ENCODE measurements at places on chromosomes 2 and 18.
A peak's percentile ranks its signal among the peaks of the same experiment; 100 is the strongest.

GRCh38 chr2:25082002-25082622 lies 40.2 kb downstream of the EFR3B start:
- no peak for DNase-seq

DNA sequence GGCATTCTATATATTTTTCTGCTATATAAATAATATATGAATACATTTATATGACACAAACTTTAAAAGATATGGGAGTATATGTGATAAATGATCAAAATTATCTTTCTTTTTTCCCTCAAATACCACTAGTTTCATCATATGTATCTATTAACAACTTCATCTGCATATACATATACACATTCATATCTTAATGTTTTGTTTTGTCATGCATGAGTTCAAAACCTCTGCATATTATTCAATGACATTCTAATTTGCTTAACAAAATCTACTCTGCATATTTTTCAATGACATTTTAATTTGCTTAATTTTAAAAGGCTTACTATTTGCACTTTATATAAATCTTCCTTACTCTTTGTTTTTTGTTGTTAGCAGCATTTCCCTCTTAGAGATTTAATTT lies 276.2 kb downstream of the PIK3C3 start:
- no peak for DNase-seq

DNA sequence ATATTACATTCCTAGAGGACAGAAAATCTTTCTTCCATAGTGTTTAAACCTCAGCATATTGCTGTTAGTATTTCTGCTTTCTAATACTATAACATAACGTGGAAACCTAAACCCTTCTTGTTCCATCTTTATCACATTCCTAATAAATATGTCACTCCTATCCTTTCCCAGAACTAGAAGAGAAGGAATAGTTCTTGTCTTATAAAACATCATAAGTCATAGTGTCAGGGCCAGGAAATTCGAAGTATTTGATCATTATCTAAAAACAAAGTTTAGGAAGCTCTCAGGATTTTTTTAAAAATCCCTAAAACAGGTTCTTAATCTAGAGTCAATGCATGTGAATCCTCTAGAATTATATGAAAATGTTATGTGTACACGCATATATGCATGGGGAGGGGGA lies 2.0 kb downstream of the NHEJ1 start:
- no peak for DNase-seq

DNA sequence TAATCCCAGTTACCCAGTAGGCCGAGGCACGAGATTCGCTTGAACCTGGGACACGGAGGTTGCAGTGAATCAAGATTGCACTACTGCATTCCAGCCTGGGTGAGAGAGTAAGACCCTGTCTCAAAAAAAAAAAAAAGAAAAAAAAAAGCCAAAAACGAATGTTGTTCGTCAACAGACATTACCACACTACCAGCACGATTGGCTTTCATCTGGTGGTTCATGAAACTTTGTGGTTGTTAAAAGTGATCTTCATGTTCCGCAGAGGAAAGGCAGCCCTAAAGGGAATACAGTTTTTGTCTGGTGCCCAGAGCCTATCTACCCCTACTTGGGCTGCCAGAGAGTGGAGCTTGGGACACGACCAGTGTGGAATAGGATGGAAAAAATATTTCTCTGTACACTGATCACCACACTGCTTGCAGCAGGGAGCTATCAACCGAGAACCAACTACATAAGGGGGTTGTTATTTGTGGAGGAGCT lies 13.6 kb upstream of the CXCR4 start:
- no peak for DNase-seq

- DNase-seq: no peak
Observed at GRCh38 chr2:152510621-152511020, 175.6 kb downstream of the FMNL2 start.

GRCh38 chr2:10097352-10098148 lies 17.3 kb upstream of the CYS1 start:
- DNase-seq: peak; percentile 85

DNA sequence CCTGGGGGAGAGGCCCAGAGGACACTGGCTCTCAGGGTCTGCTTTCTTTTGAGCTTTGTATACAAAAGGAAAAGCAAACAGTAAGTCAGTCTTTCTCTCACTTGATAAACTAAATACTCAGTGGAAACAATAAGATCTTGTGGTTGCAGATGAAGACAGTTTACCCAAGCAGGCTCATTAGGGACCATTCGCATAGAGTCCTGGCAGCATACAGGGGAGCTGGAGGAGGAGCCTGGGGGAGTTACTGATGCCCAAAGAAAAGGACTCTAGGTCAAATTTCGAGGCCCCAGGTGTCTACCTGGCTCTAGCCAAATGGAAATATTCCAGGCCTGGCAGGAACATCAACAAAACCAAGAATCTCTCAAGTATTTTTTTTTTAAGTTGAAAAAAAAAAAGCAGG lies 225.3 kb downstream of the CNTNAP5 start:
- no peak for DNase-seq

- DNase-seq: no peak
Observed at GRCh38 chr2:40101131-40101575, 322.1 kb upstream of the THUMPD2 start.

GRCh38 chr2:127197475-127198385 lies 22.4 kb downstream of the CYP27C1 start:
- no peak for DNase-seq

- DNase-seq: no peak
Observed at GRCh38 chr2:160389875-160390274, 103.7 kb downstream of the RBMS1 start.

DNA sequence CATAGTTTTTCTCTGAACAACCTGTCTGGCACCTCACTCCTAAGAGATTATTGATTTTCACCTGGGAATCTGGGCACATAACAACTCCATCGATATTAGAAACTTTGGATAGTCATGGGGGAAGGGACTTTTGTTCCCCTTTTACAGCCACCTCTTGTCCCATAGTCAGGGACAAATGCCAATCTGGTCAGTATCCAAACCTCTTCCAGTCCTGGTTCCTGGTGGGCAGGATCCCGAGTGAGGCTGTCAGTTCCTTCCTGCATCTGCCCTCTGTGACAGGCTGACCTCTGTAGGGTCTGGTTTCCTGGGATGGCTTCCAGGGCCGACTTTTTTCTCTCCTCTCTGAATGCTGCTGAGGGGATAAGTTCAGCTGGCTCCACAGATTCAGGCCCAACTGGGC lies 11.0 kb downstream of the KIF5C start:
- DNase-seq: no peak

- no peak for DNase-seq
Observed at GRCh38 chr2:241561832-241562231, 3.3 kb downstream of the BOK start.

- no peak for DNase-seq
Observed at GRCh38 chr18:25886283-25886682, 204.1 kb downstream of the SS18 start.

GRCh38 chr2:86700690-86701089 lies 19.4 kb upstream of the RMND5A start:
- no peak for DNase-seq

- DNase-seq: no peak
Observed at GRCh38 chr2:226796840-226797288, 2.8 kb downstream of the IRS1 start.

GRCh38 chr18:35465329-35465728 lies 32.4 kb downstream of the INO80C start:
- no peak for DNase-seq

GRCh38 chr2:143616452-143616851 lies 487.2 kb downstream of the ARHGAP15 start:
- DNase-seq: no peak

GRCh38 chr2:217261452-217261851 lies 401.6 kb upstream of the TNP1 start:
- DNase-seq: no peak

DNA sequence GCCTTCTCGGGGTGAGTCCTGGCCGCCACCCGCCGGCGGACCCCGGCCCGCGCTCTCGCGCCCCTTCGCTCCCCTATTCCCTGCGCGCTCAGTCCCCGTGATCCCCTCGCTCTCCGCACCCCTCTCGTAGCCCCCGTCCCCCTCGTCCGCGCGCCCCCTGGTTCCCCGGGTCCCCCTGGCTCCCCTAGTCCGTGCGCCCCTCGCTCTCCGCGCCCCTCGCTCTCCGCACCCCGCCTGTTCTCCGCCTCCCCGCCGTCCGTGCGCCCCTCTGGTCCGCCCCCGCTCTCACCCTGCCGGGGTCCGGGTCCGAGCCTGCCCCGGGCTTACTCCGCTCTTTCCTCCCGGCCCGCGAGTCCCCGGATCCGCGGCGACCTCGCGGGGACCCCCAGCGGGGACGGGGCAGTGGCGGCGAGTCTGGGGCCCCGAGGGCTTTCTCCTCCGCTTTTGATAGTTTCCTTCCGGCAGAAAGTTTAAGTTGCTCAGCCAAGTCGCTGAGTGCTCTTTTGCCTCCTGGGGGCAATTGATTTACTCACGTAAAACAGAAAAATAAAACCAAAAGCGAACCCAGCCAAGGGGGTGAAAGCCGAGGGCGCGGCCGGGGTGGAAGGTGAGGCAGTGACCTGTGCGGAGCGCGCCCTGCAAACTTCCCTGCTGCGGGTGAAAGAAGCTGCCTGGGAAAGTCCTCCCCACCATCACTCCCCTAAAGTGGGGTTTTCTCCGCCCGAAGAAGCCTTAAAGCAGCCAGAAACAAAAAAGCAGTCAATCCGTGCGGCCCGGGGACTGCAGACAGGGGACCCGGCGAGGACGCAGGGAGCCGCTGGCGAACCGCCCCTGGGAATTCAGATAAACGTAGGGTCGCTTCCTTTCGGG lies 568 bp downstream of the RAB31 start:
- no peak for DNase-seq

DNA sequence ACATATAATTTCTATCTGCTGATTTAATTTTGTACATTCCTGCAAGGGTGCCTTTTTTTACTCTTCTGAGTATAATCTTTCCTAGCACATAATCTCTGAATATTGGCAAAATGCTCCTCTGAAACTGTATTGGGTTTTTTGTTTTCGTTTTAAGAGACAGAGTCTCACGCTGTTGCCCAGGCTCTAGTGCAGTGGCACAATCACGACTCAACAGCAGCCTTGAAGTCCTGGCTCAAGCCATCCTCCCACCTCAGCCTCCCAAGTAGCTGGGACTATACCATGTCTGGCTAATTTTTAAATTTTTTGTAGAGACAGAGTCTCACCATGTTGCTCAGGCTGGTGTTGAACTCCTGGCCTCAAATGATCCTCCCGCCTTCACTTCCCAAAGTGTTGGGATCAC lies 104.9 kb downstream of the SPTBN1 start:
- DNase-seq: no peak

DNA sequence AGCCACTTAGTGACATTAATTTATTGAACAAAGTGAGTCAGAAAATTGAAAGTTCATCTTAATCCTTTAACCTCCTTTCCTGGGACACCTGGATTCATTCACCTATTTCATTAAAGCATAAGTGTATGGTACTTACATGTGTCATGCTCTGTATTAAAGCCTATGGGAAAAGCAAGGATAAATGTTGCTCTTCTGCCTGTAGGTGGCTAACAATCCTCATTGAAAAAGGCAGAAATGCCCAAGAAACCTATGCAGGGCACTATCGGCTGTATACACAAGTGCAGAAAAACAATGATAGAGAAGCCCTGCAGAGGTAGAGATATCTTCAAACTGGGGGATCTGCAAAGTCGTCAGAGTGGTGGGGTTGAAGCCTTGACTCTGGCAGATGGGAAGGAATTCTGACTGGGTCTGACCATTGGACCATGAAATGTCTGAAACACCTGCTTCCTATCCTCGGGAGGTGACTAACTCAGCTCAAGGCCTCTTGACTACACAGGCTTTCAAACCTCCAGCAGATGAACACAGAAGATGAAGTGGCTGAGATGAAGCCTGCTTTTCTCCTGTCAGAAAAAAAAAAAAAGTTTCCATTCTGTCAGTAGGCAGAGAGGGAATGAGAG lies 83.1 kb downstream of the DCC start:
- DNase-seq: peak; percentile 16

GRCh38 chr2:191611614-191612013 lies 66.3 kb upstream of the NABP1 start:
- DNase-seq: no peak

DNA sequence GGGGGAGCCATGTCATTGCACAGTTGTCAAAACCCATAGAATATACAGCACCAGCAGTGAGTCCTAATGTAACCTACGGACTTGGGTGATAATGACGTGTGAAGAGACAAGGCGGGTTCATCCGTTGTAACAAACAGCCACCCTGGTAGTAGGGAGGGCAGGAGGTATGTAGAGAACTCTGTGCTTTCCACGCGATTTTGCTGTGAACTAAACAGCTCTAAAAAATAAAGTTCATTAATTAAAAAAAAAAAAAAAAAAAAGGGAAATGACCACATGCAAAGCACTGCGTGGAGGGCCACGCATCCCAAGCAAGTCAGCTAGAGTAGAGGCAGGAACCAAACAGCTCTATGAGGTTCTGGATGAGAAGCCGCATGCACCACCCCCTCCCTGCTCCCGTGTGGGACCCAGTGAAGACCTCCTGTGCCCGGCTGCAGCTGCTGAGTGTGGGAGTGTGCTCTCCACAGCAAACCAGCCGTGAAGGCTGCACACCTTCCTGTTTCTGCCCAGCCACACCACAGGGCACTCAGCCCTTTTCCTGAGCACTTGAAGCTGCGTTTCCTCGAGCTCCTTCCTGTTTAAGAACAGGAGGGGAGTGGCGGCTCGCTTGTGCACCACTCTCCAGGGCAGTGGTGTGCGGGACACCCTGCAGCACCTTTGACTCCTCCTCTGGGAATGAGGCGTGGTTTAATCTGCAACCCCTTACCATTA lies 65.6 kb downstream of the ODC1 start:
- DNase-seq: peak; percentile 91

DNA sequence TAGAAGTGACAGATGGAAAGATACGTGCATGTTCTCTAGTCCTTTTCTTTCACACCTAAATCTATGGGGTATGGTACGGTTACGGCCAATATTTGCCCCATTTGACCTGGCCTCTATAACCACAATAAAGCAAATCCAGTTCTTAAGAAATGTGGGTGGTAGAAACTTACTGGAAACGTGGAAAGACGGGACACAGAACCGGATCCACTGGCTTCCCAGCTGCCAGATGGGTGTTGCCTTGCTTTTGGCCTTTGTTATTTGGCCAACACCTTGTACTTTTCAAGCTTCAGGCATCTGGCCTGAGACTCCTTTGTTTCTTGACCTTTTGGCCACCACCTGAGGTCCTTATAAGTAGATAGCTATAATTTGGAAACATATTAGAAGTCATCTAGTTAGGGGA lies 635.9 kb downstream of the SLC4A3 start:
- DNase-seq: no peak

- DNase-seq: no peak
Observed at GRCh38 chr2:106944215-106944614, 58.2 kb upstream of the ST6GAL2 start.

DNA sequence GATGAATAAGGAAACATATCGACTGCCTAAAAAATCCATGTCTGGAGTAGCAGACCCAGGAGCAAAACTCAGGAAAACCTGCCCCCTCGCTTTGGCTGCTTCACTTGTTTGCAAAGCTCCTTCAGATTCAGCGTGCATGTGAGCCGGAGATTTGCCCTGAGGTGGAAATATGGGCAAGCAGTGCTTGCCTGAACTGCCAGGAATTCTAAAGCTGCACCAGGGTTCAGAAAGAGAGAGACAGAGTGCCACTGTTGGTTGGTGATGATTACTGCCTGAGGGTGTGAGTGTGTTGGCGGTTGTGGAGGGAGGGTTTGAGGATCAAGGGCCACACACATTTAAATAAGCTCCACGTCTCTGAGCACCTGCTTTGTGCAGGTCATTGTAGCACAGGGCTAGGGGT lies 139.6 kb upstream of the RGPD4 start:
- no peak for DNase-seq

All from NCI-H187 (cell line).